ENCODE measurements at places on chromosomes 16 and 17.

- no peak for DNase-seq
Measured at GRCh38 chr16:89341697-89342694, 124.5 kb downstream of the ZNF778 start.

DNA sequence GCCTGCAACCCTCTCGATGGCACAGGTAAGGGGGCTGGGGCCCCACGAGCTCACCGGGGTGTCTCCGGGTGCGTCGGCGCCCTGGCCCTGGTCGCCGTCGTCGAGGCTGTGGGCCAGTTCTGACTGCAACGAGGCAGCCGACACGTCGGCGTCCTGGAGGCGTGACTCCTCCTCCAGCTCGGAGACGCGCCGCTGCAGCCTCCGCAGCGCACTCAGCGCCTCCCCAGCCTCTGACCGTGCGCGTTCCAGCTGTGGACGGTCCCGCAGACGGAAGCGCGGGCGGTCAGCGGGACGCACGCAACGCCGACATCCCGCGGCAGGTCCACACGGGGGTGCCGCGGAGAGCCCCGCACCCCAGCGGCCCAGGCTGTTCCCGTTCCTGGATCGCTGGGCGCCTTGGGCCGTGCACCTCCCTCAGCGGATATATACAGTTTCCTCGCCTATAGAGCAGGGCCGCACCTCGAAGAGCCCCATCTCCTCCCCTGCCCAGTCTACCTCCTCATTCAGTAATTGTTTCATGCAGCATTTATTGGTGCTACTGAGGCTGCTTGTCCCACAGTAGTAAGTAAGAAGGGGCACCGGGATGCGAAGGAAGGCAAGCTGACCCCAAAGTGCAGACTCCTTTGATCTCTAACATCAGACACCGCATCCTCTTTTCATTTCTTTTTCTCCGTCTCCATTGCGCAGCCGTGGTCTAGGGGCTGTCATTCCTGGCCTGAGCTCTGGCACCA lies 5.8 kb downstream of the THOC6 start:
- no peak for DNase-seq

DNA sequence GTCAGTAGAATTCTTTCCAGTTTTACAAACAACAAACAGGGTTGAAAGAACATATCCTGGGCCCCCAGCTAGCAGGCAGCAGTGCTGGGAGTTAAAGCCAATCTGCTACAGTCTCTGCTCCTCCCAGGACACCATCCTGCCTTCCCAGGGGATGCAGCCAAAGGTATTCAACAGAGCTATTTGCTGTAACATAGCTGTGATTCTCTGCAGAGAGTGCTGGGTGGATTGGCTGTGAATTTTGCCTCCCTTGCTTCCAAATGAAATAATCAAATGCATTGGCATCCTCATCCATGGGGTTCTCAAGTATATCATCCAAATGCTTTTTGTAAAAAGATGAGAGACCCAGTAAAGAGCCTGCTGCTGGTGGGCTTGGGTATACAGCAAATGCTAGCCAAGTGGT lies 124.3 kb downstream of the NPIPB5 start:
- no peak for DNase-seq

DNA sequence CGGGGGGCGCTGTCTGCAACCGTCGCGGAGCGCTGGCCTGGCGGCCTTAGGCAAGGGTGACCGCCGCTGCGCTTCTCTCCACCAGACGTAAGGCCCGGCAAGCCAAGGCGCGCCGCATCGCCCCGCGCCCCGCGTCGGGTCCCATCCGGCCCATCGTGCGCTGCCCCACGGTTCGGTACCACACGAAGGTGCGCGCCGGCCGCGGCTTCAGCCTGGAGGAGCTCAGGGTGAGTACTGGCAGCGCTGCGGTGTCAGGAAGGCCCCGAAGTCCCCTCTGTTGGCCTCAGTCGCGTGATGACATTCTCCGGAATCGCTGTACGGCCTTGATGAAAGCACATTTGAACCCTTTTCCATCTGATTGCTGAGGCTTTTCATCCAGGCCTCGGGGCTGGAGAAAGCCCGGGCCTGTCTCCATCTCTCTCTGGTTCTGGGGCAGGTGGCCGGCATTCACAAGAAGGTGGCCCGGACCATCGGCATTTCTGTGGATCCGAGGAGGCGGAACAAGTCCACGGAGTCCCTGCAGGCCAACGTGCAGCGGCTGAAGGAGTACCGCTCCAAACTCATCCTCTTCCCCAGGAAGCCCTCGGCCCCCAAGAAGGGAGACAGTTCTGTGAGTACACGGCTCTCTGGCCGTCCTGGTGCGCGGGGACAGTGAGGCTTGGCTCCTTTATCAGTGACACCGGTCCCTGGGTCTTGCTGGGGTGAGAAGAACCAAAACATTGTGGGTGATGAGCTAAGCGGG lies 831 bp downstream of the RPL13 start:
- no peak for DNase-seq

DNA sequence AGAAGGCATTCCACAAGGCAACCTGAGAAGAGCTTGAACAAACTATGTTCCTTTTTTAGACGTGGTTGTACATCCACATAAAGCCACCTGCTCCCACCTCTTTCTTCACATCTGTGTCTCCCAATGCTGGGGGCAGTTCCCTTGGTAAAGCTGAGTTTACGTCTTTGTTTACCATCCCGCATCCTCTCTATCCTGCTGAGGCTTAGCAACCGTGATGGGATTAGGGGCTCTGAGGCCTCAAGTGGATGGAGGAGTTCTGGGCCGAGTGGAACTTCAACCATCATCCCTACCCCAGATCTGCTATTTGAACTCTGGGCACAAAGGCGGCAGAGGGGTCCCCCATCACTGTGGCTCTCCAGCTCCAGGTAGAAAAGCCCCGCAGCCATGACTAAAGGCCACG lies 94.2 kb upstream of the CREBBP start:
- DNase-seq, result no peak

GRCh38 chr16:336269-336668 lies 16.3 kb downstream of the AXIN1 start:
- DNase-seq, result no peak

DNA sequence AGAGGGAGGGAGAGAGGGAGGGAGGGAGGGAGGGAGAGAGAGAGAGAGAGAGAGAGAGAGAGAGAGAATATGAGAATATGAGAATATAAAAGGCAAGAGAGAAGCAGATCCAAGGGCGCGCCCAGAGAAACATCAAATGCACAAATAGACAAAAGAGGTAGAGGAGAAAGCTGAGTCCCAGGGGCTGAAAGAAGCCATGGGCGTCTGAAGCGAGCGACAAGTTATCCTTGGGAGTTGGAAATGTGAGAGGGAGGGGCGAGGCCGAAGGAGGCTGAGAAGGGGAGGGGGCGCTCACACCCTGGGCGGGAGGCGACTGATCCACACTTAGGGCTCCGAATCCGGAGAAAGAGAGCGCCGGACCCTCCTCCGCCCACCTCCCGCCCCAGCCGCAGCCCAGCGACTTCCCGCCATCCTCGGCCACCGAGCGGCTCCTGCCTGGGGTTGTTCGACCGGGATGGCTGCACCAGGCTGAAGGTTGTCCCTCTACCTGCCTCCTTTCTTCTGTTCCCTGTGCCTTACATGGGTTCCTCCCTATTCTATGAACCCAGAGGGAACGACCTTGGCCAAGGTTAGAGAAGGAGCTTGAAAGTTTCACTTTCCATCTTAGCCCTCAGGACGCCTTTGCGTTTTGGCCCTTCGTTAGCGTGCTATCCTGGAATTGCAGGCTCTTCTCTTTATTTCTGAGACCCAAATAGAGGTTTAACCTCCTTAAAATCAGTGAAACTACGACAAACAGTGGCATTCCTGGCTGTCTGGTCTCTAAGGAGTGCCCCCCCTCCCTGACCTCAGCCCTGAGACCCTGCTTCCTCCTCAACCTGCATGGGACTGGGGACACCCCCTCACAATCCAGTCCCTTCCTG lies 21.2 kb upstream of the HOXB9 start:
- no peak for DNase-seq

- no peak for DNase-seq
Measured at GRCh38 chr17:41267711-41268110, 2.5 kb downstream of the KRTAP9-6 start.

DNA sequence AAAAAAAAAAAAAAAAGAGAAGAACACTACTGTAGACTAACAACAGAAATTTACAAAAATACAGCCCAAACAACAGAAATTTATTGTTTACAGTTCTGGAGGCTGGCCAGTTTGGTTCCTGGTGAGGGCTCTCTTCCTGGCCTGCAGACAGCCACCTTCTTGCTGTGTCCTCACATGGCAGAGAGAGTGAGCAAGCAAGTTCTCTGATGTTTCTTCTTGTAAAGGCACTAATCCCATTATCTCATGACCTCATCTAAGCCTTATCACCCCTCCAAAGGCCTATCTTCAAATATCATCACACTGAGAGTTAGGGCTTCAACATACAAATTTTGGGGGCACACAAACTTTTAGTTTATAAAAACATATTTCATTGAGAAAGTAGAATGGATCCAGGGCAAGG lies 7.3 kb downstream of the ARSG start:
- no peak for DNase-seq

DNA sequence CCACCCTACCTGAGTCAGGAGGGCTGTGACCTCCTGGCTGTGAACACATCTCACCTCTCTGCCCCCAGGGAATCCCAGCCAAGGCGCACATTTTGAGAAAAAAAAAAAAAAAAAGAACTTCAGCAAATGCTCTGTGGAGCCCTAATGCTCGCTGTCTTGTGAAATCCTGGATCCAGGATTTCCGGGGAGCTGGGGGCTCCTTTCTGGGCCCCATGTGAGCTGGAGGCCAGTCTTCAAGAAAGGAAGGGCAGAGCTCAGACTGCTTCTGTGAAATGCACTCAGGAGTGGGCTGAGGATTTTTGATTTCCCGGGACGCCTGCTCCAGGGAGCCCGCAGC lies 36.0 kb upstream of the EMP2 start:
- DNase-seq, result no peak

DNA sequence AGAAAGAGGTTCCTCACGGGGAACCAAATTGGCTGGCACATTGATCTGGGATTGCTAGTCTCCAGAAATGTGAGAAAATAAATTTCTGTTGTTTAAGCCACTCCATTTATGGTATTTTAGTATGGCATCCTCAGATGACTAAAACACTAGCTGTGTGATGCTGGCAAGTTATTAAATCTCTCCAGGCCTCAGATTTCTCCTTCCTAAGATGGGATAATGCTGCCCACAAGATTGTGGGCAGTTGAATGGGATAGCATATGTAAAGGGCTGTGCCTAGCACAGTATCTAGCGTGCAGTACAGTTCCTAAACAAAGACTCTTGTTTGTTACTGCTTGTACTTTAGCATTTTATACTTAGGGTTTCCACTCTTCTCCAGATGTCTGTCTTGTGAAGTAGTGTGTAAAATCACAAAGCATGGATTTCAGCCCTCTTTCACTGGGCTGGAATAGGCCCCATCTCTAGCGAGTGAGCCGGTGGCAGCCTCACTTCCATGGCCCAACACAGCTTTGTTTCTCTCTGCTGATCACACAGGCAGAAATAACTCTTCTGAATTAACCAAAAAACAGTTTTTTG lies 38.2 kb upstream of the PHAF1 start:
- no peak for DNase-seq

DNA sequence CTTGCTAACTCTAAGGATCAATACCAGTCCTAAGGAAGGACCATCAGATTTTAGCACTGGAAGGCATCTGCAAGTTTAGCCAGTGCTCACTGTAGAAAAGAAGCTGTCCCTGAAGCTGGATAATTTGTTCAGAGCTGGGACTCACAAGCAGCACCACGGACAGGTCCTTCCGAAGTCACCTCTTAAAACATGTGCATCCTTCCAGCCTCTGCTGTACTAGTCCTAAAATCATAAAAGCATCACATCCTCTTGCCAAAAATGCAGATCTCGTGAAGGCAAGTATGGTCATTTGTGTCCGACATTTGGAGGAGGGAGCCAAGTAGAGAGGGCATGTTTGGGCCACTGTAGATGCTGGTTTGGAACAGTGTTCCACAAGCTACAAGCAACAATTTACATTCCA lies 506.9 kb downstream of the RBFOX1 start:
- DNase-seq, result no peak

- peak; percentile 12 for DNase-seq
Measured at GRCh38 chr17:6413065-6413464, 21.9 kb downstream of the AIPL1 start.

DNA sequence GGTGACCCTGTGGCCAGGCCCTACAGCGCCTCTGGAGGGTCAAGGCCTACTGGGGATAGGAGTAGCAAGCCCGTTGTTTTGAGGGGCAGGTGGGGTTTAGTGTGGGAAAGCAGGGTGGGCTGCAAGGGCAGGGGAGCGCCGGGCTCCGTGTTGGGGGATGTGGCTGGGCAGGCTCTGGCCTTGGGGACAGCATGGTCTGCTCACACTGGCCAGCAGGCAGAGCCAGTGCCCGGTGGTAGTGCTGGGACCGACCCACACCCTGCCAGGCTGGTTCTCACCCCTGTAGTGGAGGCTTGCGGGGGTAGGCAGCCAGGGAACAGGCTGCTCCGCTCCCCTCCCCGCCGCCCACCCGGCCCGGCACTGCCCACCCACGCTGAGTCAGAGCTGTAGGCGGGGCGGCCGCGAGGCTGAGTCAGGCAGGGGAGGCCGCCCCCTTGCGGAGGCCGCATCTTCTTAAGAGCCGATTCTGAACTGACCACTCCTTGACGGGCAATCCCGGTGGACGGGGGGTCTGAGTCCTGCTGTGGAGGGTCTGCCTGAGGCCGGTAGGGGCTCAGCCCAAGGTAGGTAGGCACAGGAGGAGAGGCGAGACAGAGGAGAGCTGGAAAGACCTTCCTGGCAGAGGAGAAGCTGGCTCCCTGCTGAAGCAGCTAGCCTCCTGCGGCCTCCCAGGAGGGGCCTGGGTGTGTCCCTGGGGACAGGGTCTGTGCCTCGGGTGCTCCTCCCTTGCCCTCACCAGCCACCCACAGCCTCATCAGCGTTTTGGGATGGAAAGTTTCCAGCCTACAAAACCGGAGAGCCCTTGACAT lies 62.4 kb downstream of the BAIAP2 start:
- DNase-seq, result peak; percentile 56

GRCh38 chr16:2976201-2976600 lies 4.0 kb downstream of the PKMYT1 start:
- no peak for DNase-seq

DNA sequence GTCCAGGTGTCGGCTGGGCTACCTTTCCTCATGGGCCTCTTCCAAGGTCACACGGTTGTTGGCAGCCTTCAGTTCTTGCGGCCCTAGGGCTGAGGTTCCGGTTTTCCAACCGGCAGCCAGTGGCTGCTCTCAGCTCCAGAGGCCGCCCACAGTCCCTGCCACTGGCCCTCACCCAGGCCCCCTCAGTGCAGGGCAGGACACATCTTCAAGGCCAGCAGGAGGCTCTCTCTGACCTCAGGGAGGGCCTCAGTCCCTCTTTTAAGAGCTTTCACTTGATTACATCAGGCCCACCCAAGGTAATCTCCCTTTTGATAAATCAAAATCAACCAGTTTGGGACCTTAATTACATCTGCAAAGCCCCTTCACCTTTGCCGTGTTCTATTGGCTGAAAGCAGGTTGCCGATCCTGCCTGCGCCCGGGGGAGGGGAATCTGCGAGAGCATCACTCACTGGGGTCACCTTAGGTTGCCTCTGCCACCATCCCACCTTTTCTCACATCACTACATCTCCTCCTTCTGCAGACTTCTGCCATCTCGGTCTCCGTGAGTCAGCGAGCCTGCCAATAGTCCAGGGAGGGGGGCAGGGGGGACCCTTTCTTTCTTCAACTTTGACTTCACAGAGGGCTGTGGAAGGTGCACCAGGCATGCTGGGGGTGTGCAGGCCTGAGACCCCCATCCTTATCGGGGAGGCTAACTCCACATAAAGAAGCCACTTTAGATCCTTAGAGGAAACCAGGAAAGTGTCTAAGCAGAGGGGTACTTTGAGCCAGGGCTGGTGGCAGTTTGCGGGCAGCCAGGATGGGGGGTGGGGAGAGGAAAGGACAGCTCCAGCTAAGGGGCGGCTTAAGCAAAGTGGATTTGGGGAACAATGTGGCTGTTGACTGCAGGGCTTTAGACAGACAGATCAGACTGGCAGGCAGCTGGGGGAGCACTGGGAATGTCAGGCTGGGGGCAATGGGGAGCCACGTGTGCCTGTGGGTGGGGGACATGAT lies 28.8 kb upstream of the NXPH3 start:
- DNase-seq, result no peak

GRCh38 chr16:2928796-2929195 lies 17.1 kb downstream of the FLYWCH1 start:
- no peak for DNase-seq

All from fibroblast of skin of left quadriceps (primary cell).